Colonic mucosa (tissue), 4 donors: ENCODE measurements at places on chromosomes 11 and 22. TPM values are rescaled to one million over a fixed set of nuclear protein-coding genes. Genes with fewer than 3 reads are reported as not detected.
A peak's percentile ranks its signal among the peaks of the same experiment; 100 is the strongest.

ALDH3B2 gene
- 0.89 TPM for total RNA-seq

FAM111B gene
- total RNA-seq: 7.9 TPM

HBG2 gene
- total RNA-seq: 14.9 TPM

HIC2 gene
- 6.0 TPM for total RNA-seq

TNNI2 gene
- 0.94 TPM for total RNA-seq

KAT5 gene
- 65.3 TPM for total RNA-seq

VWCE gene
- 0.37 TPM for total RNA-seq

DKK3 gene
- 19.6 TPM for total RNA-seq

- no peak overlapping the region for H3K4me3 ChIP-seq
- no peaks in the 10 kb centered on the region for H3K36me3 ChIP-seq
- DNase-seq: no peak
Observed at GRCh38 chr11:97351939-97352338, 962.1 kb downstream of the JRKL start.

DNA sequence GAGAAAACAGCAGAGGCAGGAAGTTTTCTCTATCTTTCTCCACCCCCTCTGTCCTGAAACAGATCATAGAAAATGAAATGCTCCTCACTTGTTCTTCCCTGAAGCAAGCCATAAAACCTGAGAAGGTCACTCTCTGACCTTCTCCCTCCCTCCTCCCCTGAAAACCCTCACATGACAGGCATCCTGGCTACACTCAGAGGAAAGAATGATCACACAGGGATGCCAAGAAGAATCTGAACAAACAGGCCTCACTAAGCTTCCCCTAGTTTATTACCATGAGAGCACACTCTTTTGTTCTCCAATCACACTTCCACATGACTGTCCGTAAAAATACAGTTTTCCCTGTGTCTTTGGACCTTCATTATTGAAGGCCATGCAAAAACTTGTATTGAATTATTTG lies 300.1 kb downstream of the BUD13 start:
- H3K4me3 ChIP-seq: no peak overlapping the region
- H3K27ac ChIP-seq: no peak overlapping the region
- no peaks in the 10 kb centered on the region for H3K36me3 ChIP-seq
- no peaks in the 10 kb centered on the region for H3K27me3 ChIP-seq
- DNase-seq: no peak

GRCh38 chr11:105142167-105142566 lies 2.6 kb upstream of the CARD18 start:
- no peak overlapping the region for H3K4me3 ChIP-seq
- no peak for DNase-seq
- H3K27ac ChIP-seq: no peak overlapping the region
- no peaks in the 10 kb centered on the region for H3K36me3 ChIP-seq

GRCh38 chr11:35313066-35313759 lies 106.1 kb downstream of the SLC1A2 start:
- no peak overlapping the region for H3K4me3 ChIP-seq
- no peak for DNase-seq
- H3K27ac ChIP-seq: no peak overlapping the region
- H3K4me1 ChIP-seq: no peaks in the 10 kb centered on the region
- no peaks in the 10 kb centered on the region for H3K36me3 ChIP-seq

DNA sequence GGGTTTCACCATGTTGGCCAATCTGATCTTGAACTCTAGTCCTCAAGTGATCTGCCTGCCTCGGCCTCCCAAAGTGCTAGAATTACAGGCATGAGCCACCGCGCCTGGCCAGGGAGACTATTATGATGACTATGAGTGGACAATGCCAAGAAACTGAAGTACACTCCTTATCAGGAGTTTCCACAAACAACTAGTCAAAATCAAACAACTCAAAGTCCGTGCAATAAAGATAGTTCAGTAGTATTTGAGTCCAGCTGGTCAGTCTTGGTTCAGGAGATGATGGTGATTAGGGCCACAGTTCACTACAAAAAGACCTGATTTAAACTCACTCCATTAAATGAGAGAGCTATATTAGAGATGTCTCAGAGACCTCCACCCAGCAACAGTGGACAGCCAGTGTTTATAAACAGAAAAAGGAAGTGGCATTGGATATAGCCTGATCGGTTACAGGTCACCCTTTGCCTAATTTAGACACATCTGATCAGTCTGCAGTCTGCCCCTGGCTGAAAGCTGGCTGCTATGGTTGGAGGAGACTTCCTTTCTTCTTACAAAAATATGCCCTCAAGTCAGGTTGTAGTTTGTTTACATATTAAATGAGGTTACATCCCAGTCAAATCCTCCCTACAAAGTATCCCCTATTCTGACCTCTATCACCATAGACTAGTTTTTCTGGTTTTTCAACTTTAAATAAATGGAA lies 17.0 kb downstream of the CD3E start:
- H3K36me3 ChIP-seq: no peaks in the 10 kb centered on the region
- H3K4me1 ChIP-seq: peaks cover 9% of the 10 kb centered on the region
- H3K27me3 ChIP-seq: no peaks in the 10 kb centered on the region

GRCh38 chr11:79082907-79083306 lies 357.9 kb downstream of the TENM4 start:
- no peak overlapping the region for H3K27ac ChIP-seq
- no peaks in the 10 kb centered on the region for H3K27me3 ChIP-seq
- H3K36me3 ChIP-seq: no peaks in the 10 kb centered on the region
- DNase-seq: no peak
- H3K4me3 ChIP-seq: no peak overlapping the region

DNA sequence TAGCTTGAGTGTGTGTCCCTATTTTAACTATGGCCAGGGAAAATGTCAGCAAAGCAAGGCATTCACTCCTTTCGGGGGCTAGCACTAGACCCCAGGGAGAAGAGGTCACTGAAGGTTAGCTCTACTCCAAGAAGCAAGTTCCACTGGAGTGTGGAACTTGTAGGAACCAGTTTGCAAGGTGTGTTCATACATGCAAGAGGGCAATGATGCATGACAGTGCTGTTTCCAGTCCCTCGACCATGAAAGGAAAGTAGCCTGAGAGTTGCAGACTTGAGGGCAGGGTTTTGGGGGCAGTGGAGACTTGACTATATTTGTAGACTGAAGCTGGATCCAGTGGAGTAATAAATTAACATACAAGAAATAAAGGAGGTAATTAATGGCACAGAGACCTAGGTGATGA lies 21.6 kb upstream of the SLC36A4 start:
- H3K4me3 ChIP-seq: no peak overlapping the region
- H3K4me1 ChIP-seq: no peaks in the 10 kb centered on the region
- no peak for DNase-seq

- H3K36me3 ChIP-seq: peaks cover 14% of the 10 kb centered on the region
- DNase-seq: peak; percentile 89
- peaks cover 26% of the 10 kb centered on the region for H3K4me1 ChIP-seq
- H3K27ac ChIP-seq: peak overlapping the region; percentile 96
- no peaks in the 10 kb centered on the region for H3K27me3 ChIP-seq
Observed at GRCh38 chr22:49962012-49962750, 1.6 kb downstream of the PIM3 start.

GRCh38 chr22:41274856-41275255 lies 11.1 kb downstream of the RANGAP1 start:
- H3K27me3 ChIP-seq: no peaks in the 10 kb centered on the region
- H3K27ac ChIP-seq: no peak overlapping the region
- no peak for DNase-seq
